Stimulated activated CD4-positive, alpha-beta T cell treated with anti-CD3 and anti-CD28 coated beads, Interleukin-1b, Interleukin-23, amount 100 ng/mL, for 1 hour (primary cell): ENCODE measurements at places on chromosomes 2 and 18.

- DNase-seq = no peak
Measured at GRCh38 chr18:66900837-66901236, 296.9 kb upstream of the CDH19 start.

DNA sequence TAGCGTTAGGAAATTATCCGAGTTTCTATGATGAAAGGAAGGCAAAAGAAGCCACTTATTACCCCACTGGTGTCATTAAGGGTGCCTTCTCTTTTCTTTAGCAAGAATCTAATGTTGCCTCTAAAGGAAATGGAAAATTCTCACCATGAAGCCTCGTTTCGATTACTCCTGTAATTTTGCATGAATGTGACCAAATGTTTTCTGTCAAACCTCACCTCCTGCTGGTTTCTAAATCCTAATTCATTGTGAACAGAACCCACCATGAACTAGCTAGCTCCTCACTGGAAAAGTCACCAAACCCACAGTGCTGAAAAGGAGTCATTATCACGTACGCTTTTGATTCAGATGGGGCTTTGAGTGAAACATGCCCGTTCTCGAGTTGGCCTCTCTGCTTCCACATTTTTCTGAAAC lies 119.9 kb downstream of the COPS8 start:
- DNase-seq = no peak

DNA sequence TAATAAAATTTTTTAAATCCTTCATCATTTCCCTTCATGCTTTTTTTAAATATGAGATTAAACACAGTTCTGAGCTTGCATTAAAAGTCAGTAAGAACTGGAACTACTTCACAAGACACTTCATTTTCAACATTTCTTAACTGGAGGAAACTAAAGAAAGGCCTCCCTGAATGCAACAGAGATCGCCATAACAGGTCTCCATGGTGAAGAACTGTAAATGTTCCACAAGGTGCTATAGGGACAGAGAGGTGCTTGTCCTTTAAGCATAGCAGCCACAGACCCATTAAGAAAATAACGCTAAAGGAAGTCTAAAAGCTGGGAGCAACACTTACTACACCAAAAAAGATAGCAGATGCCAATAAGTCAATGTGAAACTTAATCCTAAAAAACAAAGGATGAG lies 8.5 kb downstream of the STAM2 start:
- DNase-seq = no peak

- DNase-seq = no peak
Measured at GRCh38 chr18:7684966-7685365, 117.8 kb downstream of the PTPRM start.

DNA sequence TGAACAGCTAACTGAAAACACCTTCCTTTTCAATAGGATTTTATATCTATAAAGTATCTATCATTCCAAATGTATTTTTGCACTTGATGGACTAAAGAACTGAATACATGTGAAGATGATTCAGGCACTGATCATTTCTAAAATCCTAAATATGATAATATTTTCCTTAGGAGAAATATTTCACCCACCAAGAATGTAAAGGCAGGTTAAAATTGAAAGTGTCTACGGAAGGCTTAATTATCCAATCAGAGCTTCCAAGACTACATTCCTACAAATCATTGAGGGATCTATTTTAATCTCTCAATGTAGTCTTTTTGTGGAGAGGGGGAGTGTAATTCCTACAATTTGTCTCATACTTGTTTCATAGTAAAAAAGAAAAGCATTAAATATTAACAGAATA lies 3.6 kb downstream of the GALNT3 start:
- no peak for DNase-seq

DNA sequence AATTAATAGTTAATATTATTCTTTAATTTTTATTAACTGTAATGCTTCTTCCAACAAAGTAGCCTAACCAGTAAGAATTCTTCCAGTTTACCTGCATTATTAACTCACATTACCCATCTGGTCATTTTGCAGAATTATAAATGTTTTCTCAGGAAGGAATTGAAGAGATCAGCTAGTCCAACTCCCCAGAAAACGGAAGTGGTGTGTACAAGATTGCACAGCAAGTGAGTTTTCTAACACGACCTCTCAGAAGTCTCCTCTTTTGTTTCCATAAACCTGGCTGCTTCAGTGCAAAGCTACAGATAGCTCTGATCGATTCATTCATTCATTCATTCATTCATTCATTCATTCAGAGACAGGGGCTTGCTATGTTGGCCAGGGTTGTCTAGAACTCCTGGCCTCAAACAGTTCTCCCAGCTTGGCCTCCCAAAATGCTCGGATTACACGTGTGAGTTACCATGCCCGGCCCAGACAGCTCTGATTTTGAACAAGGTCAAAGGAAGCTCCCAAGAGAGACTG lies 128.8 kb upstream of the REV1 start:
- no peak for DNase-seq

DNA sequence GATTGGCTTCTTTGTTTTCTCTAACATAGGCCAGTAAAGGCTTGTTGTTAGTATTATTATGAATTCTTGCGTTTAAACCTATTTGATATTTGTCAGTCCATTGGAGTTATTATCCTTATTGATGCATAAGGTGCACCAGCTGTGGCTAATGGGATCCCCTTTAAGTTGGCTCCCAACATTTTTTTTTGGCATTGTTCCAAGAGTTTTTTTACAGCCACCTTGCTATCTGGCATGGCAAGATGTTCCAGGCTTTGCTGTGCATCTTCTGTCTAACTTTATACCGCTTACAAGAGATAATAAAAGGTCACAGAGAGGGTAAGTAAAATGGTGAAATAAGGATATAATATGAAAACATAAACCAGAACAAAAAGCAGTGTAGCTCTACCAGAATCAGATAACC lies 157.5 kb upstream of the TACR1 start:
- DNase-seq = no peak

DNA sequence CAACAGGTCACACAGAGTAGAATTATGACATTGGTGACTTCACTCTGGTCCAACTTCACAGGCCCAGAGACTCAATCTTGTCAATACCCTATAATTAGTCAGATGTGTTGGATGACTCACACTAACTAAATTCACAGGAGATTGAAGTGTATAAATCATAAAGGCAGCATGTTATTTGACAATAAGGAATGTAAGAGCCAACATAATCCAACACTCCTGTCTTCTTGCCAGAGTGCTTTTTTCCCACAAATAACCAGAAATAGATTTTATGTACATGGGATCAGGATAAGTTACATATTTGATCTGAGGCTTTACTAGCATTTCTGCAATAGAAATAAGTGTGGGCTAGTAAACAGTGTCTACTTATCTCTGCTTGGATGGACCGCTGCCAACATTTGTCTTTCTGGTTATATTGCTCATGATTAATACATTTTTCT lies 42.2 kb upstream of the ZSWIM2 start:
- no peak for DNase-seq

DNA sequence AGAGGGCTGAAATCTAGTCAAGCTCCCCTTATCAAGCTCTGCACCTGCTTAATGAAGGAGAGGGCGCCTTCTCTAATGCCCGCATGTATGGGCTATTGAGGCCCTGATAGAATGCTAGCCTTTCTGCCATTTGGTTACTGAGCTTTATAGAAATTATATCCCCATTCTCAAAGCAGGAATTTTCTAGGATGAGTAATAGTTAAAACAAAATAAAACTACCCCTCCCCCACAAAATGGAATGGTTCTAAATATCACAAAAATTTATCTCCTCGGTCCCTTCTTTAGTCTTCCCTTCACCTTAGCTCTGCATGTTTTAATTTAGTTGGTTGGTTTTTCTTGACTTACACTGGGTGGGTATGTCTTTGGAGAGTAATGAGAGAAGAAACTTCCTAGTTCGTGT lies 37.7 kb downstream of the CD28 start:
- DNase-seq = no peak

DNA sequence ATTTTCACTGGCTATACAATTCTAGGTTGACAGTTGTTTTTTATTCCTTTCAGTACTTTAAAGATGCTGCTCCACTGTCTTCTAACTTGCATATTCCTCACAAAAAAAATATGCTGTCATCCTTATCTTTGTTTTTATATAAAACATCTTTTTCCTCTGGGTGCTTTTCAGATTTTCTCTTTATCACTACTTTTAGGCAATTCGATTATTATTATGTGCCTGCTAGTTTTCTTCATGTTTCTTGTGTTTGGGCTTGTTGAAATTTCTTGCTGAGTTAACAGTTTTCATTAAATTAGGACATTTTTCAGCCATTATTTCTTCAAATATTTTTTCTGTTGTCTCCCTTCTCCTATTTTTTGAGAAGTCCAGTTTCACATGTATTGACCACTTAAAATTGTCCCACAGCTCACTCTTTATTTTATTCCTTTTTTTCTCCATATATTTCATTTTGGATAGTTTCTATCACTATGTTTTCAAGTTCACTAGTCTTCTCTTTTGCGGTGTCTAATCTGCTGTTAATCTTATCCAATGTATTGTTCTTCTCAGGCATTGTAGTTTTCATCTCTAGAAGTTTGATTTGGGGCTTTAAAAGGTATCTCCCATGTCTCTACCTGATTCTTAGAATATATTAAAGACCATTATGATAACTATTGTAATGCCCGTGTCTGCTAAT lies 205.1 kb upstream of the SIX3 start:
- DNase-seq = no peak

- no peak for DNase-seq
Measured at GRCh38 chr2:144414324-144414845, 105.5 kb downstream of the ZEB2 start.
